Activated CD8-positive, alpha-beta T cell treated with anti-CD3 and anti-CD28 coated beads, Interleukin-2, amount 10 ng/mL, durations not matched to agents 7 days and 5 days (primary cell): ENCODE measurements at places on chromosomes 12 and 14.

- peak overlapping the region; percentile 87 for H3K4me3 ChIP-seq
- H3K36me3 ChIP-seq: peaks cover 4% of the 10 kb centered on the region
- DNase-seq: no peak
- no peaks in the 10 kb centered on the region for H3K27me3 ChIP-seq
- H3K27ac ChIP-seq: peak overlapping the region; percentile 90
These were observed 1.3 kb downstream of the ZNF839 start for GRCh38 chr14:102320671-102321455.

DNA sequence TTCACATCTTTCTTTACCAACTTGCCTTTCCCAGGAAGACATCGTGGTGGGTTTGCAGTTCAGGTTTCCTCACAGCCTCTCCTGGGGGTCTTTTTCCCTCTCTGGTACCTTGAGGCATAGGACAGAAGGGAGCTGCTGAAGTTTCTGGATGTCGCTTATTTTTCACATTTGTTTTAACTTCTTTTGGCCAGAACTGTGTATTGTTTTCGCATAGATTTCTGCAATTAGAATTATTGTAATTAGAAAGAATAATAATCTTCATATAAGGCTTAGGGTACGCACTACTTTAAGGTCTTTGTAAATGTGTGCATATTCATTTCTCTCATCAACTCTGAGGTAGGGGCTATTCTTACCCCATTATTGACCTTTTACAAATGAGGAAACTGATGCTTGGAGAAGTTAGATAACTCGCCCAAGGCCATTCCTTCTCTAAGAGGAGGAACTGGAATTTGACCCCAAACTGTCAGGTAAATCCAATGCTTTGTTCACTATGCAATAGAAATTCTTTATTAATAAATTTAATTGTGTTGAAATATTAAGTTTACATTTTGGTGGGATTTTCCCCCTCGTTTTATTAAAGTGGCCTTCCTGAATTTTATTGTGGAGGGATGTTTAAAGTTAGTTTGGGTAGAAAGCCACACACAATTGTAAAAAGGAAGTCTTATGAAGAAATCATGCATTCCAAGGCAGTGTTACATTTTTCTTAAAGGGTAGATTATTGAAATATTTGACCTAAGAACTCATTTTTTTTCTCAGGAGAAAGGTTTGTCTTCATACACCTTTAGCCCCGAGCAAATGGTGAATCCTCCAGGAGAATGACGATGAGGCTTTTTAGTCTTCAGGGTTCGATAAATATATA is 12.1 kb upstream of the SLC38A2 start:
- H3K27ac ChIP-seq: peak overlapping the region; percentile 95
- H3K4me3 ChIP-seq: peak overlapping the region; percentile 85
- H3K36me3 ChIP-seq: peaks cover 9% of the 10 kb centered on the region
- H3K27me3 ChIP-seq: no peaks in the 10 kb centered on the region
- peaks cover 54% of the 10 kb centered on the region for H3K4me1 ChIP-seq

DNA sequence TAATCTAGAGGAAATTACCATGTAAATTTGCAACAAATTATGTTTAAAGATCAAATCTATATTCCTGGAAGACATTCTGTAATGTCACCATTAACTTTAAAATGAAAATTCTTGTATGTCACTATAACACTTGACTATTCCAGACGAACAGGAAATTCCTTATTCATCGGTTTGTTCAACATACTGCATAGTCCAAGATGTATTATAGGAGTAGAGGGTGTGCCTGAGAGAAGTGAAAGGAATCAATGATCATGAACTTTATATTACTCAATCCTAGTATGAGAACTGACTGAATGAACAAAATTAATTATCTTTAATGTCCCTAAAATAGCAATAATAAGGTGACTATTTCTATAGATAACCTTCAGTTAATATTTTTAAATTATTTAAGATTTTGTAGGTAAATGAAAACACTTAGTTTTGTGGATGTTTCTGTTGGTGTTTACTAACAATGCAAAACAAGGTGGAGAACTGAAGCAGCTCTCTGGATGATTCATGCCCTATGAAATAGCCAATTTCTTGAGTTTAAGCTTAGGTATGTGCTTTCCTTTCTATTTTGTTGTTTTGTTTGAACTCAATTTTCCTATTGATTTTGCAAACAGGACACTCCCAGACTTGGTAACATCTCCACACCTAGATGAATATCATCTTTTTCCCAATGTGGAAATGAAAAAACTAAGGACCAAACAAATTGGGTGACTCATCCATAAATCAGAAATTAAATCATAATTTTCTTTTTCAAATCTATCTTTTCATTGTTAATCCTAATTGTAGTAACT is 18.2 kb upstream of the ITPR2 start:
- H3K4me1 ChIP-seq: peaks cover 3% of the 10 kb centered on the region
- no peak overlapping the region for H3K4me3 ChIP-seq
- peaks cover 13% of the 10 kb centered on the region for H3K27me3 ChIP-seq
- no peaks in the 10 kb centered on the region for H3K36me3 ChIP-seq
- H3K27ac ChIP-seq: no peak overlapping the region

GRCh38 chr12:16520328-16520727 is 85.6 kb downstream of the LMO3 start:
- no peaks in the 10 kb centered on the region for H3K36me3 ChIP-seq
- no peak overlapping the region for H3K4me3 ChIP-seq
- no peaks in the 10 kb centered on the region for H3K4me1 ChIP-seq
- no peak overlapping the region for H3K27ac ChIP-seq
- no peak for DNase-seq

DNA sequence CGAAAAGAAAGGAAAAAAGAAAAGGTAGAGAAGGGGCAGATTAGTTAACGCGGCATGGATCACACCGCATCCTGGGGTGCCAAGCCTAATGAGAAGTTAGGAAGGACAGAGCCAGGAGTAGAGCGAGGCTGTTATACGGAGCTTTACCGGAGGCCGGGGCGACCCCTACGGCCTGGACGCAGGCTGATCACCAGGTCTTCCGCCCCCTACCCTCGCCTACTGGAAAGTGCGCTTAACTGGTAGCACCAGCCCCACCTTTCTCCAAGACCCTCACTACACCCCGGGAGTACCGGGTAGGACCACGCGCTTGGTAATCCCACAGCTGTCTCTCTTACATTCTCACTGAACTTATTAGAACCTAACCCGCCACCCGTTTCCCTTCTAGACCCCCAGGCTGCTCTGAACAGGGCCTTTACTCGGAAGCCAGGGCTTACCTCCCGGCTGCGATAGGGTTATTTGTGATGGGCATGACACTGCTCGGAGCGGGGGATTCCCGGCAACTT is 33.8 kb downstream of the WBP11 start:
- peaks cover 46% of the 10 kb centered on the region for H3K4me1 ChIP-seq
- no peak for DNase-seq
- H3K27ac ChIP-seq: peak overlapping the region; percentile 99
- H3K4me3 ChIP-seq: peak overlapping the region; percentile 99

DNA sequence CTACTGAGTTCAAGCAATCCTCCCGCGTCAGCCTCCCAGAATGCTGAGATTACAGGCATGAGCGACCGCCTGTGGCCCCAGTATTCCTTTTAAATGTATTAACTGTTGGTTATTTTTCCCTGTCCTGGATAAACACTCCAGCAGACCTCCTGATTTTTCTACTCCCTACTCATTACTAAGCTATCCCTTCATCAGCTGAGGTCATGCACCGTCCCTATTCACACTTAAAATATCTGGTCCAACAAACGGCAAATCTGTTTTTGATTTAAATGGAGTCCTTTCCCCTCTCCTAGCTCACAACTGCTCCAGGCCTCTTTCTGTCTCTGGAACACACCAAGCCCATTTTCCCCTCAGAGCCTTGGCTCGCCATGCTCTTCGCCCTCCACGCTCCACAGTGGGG is 1003.3 kb upstream of the TMEM132C start:
- no peaks in the 10 kb centered on the region for H3K36me3 ChIP-seq
- H3K27ac ChIP-seq: no peak overlapping the region
- H3K4me3 ChIP-seq: no peak overlapping the region

DNA sequence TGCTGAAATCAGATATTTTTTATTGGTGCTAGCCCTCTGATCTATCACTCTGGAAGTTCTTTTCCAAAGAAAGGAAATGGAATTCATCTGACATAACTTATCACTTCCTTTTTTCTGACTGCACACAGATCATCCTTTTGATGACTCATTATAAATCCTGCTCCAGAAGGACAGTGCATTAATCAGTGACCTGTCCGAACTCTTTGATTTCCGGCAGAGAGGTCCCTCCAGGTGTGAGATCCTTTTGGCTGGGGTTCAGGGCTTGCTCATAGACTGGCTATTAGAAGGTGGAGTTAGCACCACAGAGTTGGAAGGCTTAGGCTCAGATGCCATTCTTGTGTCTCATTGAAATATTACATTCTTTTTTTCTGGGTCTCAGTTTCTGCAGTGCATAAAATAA is 328.2 kb downstream of the ZFP36L1 start:
- no peaks in the 10 kb centered on the region for H3K27me3 ChIP-seq
- DNase-seq: no peak
- H3K27ac ChIP-seq: no peak overlapping the region
- H3K4me1 ChIP-seq: peaks cover 15% of the 10 kb centered on the region
- peaks cover 2% of the 10 kb centered on the region for H3K36me3 ChIP-seq
- no peak overlapping the region for H3K4me3 ChIP-seq

- no peaks in the 10 kb centered on the region for H3K36me3 ChIP-seq
- no peak overlapping the region for H3K27ac ChIP-seq
- peaks cover 3% of the 10 kb centered on the region for H3K27me3 ChIP-seq
- no peaks in the 10 kb centered on the region for H3K4me1 ChIP-seq
- DNase-seq: no peak
These were observed 40.9 kb upstream of the FZD10 start for GRCh38 chr12:130121226-130122000.

DNA sequence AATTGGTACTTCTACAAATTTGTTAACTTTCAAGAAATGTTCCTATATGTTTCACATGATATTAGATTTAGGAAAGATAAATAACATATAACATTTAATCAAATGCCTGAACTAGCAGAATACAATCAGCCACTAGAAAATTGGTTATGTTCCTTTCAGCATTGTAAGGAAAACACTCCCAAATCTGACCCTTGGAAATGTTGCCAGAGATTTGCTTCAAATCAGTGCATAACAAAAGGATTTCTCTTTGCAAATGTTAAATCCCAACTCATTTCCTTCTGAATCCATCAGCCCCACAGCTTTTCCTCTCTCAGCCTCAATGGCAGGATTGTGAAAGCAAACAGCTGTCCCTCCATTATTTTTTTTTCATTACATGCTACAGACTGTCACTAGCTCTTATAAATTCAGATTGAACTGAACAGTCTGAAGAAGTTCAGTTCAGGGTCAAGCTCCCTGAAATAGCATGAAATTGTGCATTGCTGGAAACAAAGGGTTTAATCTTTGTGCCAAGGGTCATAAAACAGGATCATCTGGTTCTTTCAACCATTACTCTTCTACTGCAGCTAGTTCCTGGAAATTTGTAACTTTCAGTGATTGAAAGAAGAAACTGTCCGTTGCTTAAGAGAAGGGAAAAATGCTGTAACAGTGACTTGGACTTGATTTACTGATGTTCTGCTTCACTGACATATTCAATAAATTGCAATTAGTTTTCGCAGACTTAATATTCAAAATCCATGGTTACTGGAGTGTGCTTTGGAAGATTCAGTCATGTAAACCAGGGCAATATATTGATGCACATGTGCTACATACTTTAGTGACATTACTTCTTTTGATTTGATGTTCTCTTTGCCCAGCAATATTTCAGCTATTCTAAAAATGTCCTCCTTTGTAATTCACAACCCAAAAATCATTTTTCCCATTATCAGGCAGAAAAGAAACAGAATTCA is 246.4 kb downstream of the RPL10L start:
- no peaks in the 10 kb centered on the region for H3K27me3 ChIP-seq
- no peaks in the 10 kb centered on the region for H3K4me1 ChIP-seq
- DNase-seq: no peak
- no peak overlapping the region for H3K27ac ChIP-seq
- no peaks in the 10 kb centered on the region for H3K36me3 ChIP-seq
- no peak overlapping the region for H3K4me3 ChIP-seq

DNA sequence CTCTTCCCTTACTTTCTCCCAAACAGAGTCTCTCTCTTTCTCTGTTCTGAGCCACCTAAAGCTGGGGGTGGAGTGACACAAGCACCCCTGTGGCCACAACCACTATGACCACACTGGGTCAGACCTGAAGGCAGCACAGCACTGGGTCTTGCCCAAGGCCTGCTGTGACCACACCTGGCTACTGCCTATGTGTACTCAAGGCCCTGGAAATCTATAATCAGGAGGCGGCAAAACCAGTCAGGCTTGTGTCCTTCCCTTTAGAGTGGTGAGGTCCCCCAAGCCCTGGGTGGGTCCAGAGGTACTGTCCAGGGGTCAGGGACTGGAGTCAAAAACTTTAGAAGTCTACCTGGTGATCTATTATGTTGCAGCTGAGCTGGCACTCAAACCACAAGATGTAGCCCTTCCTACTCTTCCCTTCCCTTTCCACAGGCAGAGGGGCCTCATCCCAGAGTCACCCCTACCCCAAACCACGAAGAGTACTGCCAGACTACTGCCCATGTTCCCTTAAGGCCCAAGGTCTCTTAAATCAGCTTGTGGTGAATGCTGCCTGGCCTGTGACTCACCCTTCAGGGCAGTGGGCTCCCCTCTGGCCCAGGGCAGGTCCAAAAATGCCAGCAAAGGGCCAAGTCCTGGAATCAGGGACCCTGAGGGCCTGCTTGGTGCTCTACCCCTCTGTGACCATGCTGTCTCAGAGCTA is 179.8 kb upstream of the DYRK2 start:
- peaks cover 9% of the 10 kb centered on the region for H3K4me1 ChIP-seq
- no peak for DNase-seq
- no peaks in the 10 kb centered on the region for H3K36me3 ChIP-seq

- no peaks in the 10 kb centered on the region for H3K27me3 ChIP-seq
- no peak overlapping the region for H3K27ac ChIP-seq
- no peaks in the 10 kb centered on the region for H3K36me3 ChIP-seq
These were observed 279.2 kb downstream of the SYT1 start for GRCh38 chr12:79143803-79144202.

DNA sequence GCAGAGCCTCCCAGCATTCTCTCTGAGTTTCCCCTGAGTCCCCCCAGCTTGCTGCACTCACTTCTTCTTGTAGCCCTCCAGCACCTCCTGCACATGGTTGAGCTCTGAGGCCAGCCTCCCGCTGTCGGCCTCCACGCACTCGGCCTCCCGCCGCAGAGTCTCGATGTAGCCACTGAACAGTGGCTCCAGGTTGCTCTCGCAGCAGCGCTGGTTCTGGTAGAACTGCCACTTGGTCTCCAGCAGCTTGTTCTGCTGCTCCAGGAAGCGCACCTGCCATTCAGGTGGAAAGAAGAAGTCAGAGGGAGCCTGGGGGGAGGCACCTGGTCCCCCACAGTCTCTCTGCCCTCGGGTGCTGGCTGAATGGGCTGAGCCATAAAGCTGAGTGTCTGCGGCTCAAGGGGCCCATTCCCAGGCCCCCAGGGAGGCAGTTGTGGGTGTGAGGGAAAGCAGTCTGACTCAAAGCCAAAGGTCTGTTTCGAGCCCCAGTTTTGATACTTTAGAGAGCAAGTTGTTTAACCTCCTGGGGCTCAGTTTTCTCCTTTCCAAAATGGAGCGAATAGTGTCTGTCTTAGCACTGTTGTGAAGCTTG is 2.3 kb downstream of the KRT85 start:
- H3K4me1 ChIP-seq: peaks cover 11% of the 10 kb centered on the region
- H3K27ac ChIP-seq: no peak overlapping the region
- H3K4me3 ChIP-seq: no peak overlapping the region
- H3K36me3 ChIP-seq: no peaks in the 10 kb centered on the region
- peaks cover 11% of the 10 kb centered on the region for H3K27me3 ChIP-seq
- no peak for DNase-seq
